ENCODE measurements at places on chromosomes 12 and 14. TPM values are rescaled to one million over a fixed set of nuclear protein-coding genes. Genes with fewer than 3 reads are reported as not detected.
A peak's percentile ranks its signal among the peaks of the same experiment; 100 is the strongest.

The HOXC11 gene
- total RNA-seq: not detected

GRCh38 chr12:24011927-24012507 is 62.5 kb upstream of the SOX5 start:
- no peak for DNase-seq

The DENND5B gene
- 0.29 TPM for total RNA-seq

DNA sequence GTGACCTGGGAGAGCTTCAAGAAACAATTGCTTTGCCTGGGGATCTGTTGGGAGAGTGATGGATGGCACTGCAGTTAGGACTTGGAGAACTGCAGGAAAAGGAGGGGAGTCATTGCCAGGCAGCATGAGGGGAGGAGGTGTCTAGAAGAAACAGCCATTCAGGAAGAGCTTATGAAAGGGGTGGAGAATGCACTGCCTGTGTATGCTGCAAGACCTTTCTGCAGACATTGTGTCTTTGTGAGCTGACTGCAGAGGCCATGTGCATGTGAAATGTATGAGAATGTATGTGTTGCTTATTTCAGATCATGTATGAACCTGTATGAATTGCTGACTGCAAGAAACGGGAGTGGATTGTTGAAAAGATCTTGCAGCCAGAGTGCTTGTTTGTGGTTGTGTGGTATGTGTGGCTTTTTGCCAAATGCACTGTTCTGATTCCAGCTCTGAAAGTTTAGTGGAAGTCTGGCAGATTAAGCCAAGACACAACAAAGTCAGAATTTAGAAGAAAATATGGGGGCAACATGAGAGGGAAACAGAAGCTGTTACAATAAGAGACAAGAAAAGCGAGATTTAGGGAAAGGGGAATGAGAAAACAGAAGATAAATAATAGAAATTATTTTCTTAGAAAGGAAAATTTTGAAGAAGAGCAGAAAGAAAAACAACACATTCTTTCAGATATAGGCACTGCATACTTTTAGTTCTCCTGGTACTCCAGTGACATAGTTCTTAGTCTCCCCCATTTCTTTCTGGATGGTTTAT is 9.8 kb upstream of the RIMKLB start:
- DNase-seq: peak; percentile 14

- no peak for DNase-seq
These were observed 317.5 kb upstream of the DIO3 start for GRCh38 chr14:101243587-101244338.

DNA sequence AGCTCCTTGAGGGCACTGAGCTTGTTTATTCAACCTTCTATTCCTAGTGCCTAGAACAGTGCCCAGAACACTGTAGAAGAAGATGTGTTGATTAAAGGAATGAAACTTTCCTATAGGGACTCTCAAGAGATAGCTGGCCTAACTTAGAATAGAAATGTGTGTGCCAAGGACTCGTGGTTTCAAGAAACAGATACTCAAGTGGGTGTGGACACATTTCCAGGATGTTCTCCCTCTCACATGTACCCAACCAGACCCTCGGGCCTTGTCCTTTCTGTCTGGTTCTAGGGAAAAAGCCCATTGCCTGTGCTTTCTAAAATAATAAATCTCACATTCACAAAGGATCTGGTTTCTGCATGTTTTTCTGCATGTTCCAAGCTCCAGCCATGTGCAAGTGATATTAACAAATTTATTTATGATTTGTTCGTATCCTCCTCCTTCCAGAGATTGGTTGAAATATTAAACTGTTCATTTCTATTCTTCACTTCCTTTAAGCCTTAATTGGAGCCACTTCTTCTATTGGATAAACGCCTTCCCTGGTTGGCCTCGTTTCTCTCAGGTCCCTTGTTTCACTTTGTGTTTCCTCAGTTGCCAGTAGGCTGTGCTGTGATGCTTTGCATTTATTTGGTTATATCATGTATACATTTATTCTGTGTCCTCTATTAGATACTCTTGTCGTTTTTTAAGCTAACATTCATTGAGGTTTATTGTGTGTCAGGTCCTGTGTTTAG is 89.8 kb downstream of the CRADD start:
- peak; percentile 44 for DNase-seq

GRCh38 chr14:105465209-105466031 is 9.2 kb upstream of the CRIP2 start:
- DNase-seq: no peak

The PIANP gene
- total RNA-seq: 1.1 TPM

DNA sequence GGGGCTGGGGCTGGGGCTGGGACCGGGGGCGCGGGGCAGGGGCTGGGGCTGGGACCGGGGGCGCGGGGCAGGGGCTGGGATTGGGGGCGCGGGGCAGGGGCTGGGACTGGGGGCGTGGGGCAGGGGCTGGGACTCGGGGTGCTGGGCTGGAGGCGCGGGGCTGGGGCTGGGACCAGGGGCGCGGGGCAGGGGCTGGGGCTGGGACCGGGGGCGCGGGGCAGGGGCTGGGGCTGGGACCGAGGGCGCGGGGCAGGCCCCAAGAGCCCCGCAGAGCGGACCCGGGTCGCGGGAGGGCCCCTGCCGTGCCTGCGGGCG is 452 bp downstream of the P2RX2 start:
- no peak for DNase-seq

- no peak for DNase-seq
These were observed 669.0 kb upstream of the FOXG1 start for GRCh38 chr14:28097585-28097984.

The PLA2G1B gene
- total RNA-seq: not detected

- DNase-seq: no peak
These were observed 32.6 kb downstream of the TMEM63C start for GRCh38 chr14:77214216-77214615.

DNA sequence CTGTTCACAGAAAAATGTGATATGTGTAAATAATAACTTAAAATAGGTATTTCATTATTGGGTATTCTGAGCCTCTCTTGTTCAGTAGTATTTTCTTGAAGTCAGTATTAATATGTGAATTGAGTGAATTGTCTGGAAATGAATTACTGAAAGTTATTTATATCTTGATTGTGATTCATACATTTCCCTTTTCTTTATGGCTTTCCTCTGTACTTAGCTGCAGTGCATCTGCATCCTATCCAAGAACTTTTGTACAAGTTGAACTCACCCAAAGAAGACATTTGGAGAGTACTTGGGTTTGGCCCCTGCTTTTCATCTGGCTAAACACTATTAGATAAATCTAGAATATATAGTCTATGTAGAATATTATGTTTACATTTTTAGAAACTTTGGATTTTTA is 326.0 kb downstream of the RAD51B start:
- no peak for DNase-seq

GRCh38 chr12:38911611-38912010 is 6.2 kb upstream of the CPNE8 start:
- no peak for DNase-seq

DNA sequence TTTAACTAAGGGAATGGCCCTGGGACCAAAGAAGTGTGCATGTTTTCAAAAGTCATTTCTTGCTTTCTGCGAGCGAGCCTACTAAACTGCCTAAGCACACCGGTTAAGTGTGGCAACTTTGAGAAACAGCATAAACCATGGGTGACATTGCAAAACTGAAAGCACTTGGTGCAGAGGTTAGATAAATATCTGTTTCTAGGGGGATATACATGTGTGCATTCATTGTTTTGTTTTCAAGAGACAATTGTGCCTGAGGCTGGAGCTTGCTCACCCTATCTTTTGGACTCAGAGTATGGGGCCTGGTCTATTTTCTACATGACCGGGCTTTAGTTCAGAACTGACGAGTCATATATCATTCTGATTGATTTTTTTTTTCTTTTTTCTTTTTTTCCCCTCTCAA is 923.4 kb downstream of the NRXN3 start:
- DNase-seq: no peak

DNA sequence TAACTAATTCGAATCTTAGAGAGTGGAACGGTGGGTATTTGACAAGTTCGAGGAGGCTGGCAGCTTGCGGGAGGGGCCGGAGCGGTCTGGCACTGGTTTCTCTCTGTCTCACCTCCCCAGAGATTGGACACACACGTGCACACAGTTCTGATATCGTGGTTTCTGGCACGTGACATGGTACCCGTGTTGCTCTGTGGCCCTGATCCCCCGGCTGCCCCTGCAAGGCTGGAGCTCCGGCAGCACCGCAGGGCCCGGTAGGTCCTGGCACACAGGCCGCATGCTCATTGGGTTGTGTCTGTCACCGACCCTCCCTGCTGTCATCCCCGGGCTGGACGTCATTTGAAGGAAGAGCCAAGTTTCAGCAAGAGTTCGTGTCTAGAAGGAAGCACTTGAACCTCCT is 82.7 kb downstream of the PPP2R5C start:
- DNase-seq: no peak

DNA sequence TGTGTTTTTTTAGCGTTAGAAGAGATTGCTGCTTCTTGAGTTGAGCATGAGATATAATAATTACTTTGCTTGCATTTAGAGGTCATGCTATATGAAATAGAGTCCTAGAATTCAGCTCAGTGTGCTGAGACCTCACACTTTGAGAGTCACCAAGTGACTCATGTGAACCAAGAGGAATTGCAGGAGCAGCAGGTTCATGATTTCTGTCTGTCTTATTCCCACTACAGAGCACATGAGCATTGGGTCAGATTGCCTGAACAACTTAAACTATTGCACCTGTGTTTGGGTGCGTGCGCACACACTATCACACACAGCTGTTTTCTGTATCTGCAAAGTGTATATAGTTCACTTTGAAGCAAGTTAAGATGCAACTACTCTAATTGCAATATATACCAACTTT is 109.3 kb downstream of the FGD4 start:
- DNase-seq: no peak

DNA sequence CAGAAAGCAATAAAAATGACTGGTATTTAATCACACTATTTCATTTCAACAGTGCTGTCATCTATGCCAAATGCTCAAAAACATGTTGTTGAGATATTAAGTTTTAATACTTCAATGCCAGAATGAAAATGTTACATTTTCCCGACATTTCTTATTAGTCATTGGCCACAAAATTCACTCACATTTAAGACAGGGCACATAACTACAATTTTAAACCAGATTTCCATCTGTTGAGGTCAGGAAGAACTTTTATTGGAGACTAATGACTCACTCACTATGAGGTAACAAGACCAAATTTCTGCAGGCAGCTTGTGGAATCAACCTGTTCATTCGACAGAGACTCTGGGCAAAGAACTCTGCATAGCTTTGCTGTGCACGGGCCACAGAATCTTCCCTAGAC is 36.8 kb downstream of the PPTC7 start:
- DNase-seq: no peak

GRCh38 chr12:55696796-55697462 is 10.8 kb downstream of the ITGA7 start:
- no peak for DNase-seq

DNA sequence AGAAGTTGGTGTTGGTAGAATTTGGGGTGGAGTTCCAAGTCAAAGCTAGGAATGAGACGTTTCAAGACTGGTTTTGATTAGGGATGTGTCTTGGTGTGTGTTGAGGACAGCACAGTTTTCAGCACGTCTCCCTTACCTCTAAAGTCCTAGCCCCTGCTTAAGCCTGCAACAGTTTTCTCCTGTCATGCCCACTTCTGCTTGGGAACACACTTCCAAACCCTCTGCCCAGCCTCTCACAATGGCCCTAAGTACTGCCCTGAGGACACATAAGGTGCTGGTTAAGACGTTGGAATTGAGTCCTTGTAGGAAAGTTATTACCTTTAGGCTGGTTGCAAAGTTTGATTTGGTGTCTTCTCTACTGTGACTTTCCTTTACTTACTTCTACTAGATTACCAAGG is 710 bp upstream of the BMAL2 start:
- DNase-seq: no peak

GRCh38 chr14:64220056-64220455 is 74.1 kb downstream of the ESR2 start:
- no peak for DNase-seq

DNA sequence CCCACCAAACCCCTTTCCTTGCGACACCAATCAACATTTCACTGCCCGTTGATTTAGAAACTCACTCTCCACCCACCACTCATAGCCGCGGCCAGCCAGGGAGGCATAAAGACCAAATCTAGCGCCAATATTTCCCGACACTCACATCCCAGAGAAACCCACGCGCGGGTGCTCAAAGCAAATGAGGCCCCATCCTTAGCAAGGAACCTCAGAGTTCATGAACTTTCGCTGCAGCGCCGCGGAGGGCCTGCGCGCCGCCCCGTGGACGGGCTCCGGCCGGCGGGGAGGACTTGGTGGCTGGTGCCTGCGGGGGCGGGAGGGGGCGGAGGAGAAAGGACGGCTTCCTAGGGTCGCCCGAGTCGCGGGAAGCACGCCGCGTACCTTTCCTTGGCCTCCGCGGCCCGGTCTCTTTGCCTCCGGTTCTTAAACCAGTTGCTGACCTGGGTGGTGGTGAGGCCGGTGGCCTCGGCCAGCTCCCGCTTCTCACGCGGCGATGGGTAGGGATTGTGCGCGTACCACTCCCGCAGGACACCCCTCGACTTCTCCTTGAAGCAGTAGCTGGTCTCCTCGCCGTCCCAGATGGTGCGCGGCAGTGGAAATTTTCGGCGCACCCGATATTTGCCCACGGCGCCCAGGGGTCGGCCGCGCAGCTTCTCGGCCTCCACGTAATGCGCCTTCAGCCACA is 886 bp downstream of the SIX1 start:
- no peak for DNase-seq

- no peak for DNase-seq
These were observed 151.3 kb downstream of the BTG1 start for GRCh38 chr12:91994208-91994797.

DNA sequence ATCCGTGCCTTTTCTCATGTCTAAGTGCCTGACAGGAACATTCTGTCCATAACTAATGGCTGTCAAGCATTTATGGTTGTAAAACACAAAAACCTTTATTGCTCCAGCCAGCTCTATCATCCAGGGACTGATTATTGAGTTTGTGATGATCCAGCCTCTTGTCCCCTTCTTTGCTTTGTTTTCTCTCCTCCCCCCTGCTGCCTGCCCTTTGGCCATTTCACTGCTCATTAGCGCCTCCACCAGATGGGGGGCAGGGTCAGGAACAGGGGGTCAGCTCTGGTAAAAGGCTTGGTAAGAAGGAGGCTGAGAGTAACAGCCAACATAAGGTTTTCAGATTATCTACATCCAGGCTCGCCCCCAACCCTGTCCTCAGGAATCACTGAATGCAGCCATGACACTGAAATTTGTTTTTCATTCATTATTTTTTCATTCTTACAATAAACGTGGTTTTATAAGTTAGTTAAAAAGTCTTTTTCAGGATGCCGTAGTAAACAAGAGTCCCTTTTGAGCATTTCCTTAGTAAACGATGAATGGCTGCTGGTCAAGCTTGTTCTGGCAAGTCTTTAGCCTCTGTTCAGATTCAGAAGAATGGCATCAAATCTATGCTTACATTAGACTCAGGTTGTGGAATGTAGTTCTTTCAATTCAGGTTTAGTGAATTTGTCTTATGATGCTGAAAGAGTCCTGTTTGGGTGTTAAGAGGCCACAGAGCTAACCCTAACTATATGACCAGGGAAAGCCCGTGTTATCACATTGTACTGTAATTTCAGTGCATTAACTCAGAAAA is 21.7 kb downstream of the HMGA2 start:
- no peak for DNase-seq

The TRPV4 gene
- not detected for total RNA-seq

GRCh38 chr12:109331301-109331952 is 16.3 kb upstream of the MYO1H start:
- DNase-seq: no peak

Data from naive thymus-derived CD4-positive, alpha-beta T cell (primary cell).